ENCODE measurements at places on chromosomes 7 and 10.
A peak's percentile ranks its signal among the peaks of the same experiment; 100 is the strongest.

- DNase-seq, result no peak
Measured at GRCh38 chr7:65989694-65990080, 7.7 kb upstream of the GUSB start.

DNA sequence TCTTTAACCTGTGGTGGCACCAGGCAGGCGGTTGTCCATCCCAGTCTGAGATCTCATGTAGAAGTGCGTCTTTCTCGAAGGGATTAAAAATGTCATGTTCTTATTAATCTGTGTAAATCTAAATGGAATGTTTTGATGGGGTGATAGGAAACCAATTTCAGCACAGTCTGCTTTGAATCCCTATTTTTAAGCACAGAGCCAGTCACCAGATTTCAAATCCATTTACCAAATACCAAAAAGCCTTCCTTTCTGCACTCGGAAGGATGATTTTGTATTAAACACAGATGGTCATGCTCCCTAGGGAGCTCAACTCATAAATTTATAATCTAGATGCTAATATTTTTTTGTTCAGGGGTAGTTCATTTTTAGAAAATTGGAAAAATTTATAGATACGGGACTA lies 160.6 kb upstream of the AOAH start:
- DNase-seq, result no peak

DNA sequence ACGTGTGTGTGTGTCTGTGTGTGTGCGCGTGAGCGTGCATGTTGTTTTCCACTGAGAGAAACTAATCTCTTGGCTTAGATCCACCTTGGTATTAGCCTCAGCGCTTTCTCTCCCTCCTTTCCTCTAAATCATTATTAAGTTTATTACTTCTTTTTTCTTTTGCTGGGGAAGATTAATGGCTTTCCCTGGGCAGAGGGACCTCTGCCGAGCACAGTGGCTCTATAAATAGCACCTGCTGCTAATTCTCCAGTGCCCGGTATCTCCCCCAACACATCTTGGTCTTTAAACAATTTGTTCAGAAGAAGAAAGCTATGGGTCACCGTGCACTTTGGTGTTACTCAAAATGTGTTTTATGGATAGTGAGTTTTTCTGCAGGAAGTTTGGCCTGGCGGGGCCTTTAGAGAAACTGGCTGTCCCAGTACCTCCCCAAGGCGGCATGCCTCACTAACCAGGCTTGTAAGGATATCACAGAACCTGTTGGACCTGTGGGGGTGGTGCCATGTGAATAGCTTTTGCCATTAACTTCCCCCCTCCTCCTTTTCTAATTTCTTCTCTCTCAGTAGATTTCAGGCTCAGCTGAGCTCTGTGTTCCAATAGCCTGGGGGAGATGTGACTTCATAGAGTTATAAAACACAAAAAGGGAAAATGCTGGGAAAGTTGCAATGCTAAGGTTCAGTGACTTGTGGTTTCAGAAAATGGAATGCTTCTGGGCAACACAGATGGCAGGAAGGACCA lies 70.1 kb upstream of the RAB11FIP2 start:
- DNase-seq, result no peak

DNA sequence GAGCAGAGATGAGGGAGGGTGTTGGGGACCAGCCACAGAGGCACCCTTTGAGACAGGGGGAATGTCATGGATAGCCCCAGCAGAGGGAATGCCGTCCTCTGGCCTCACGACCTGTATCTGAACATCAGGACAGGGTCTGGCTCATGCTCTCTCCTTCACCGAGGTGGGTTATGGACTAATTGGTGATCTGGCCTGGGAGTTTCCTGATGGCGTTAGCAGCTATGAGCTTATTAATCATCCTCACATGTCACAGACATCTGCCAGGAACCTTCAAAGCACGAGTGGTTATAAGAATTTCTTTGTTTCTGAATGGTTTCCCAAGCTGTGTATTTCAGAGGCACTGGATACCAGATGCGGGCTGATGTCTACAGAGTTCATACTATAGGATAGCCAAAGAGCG lies 6.9 kb downstream of the CPA4 start:
- DNase-seq, result no peak

- DNase-seq, result peak; percentile 59
Measured at GRCh38 chr7:100132697-100133151, 6.0 kb downstream of the MBLAC1 start.

DNA sequence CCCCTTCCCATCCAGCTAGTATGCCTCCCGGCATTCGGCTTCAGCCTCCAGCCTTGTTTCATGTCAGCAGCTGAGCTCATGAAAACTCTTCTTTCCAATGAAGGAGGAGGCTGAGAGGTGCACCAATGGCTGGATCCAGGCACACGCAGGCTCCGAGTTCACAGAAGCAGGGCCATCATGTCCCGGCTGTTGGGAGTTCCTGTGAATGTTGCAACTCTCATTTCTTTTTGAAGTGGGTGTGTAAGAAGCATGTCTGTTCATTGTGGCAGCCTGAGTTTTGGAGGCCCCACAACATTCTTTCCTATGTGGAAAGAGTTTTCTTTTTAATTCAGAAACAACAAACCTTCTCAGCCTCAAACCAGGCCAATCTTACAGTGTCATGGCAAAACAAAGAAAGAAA lies 89.7 kb downstream of the PTPRE start:
- DNase-seq, result no peak

- no peak for DNase-seq
Measured at GRCh38 chr7:123979876-123980275, 53.0 kb downstream of the TMEM229A start.

DNA sequence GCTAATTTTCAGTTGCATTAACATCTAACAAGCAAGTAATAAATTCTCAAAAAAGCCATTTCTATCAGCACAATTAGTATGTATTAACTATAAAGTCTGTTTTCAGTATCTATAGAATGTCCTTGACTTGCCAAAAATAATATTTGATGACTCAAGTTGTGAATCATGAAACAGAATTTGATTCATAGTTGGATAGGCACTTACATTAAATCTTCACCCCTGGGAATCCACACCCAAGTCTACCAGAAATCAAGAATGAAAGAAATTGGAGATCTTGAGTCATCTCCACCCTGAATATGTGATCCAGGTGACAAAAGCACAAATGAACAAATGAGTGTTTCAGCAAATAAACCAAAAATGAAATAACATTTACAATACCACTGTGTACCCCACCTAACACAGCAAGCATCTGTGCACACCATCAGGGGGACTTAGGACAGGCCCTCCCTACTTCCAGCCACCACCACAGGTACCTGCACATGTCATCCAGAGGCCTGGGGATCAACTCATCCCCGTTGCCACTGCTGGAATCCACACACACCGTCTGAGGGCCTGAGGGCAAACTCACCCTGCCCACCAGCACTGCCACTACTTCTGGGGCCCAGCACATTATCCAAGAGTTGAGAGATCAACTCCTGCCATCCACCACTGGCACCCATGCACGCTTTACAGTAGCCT lies 160.1 kb downstream of the MTERF1 start:
- DNase-seq, result peak; percentile 47

DNA sequence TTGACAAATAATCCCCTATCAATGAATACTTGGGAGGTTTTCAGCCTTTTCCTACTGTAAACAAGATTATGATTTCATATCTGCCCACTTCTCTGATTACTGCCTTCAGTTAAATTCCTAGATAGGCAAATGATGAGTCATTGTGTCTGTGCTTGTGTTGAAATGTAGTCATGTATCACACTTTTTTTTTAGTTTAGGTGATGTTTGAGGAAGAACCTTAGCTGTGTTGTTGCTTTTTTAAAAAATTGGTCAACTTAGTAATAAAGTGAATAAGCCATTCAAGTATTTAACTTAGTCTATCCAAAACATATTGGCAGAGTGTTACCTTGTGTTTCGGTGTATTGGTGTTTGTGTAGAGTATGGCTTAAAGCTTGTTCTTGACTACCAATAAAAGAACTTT lies 60.0 kb downstream of the WAC start:
- no peak for DNase-seq

- DNase-seq, result no peak
Measured at GRCh38 chr7:35802102-35802466, 1.2 kb downstream of the SEPTIN7 start.

DNA sequence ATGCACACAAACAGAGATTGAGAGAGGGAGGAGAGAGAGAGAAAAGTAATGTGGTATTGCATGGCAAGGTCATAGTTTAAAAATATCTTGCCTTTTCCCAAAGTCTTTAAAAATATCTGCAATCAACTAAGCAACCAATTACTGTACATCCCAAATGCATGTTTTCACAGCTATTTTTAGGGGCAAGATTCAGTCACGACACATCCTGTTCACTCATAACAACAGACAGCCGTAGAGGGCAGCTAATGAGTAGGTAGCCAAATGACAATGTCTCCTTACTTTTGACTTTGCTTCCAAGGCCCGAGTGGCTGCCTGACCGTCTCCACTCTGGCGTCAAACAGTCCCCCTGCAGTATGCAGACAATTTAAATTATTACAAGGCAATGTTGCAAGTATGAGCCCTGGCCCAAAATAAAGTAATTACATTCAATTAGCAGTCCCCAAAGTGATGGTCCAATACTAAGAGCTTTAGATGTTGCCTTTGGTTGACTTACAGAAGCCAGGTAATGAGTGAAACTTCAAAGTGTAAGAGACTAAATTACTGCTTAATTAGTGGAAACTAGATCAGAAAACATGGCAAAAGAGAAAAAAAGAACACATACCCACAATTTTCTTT lies 162.9 kb downstream of the MBL2 start:
- DNase-seq, result no peak

- no peak for DNase-seq
Measured at GRCh38 chr7:65812281-65812680, 60.6 kb upstream of the VKORC1L1 start.

GRCh38 chr7:75798770-75799169 lies 14.8 kb downstream of the CCL24 start:
- DNase-seq, result no peak

DNA sequence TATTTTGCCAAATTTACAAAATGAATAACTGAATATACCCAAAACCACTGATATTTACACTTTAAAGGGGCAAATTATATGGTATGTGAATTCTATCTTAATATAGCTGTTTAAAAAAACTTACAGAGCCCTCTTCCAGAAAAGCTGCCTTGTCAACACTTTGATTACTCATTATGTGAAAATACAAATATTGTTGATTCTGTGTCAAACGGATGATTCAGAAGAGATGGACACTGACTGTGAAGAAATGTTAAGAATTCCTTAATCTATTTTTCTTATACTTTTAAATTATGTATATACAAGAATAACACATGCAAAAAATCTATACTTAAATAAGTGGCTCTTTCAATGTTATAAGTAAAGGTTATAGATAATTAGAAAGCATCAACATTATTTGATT lies 41.5 kb downstream of the SMURF1 start:
- DNase-seq, result no peak

- DNase-seq, result no peak
Measured at GRCh38 chr7:22992874-22993840, 20.8 kb downstream of the HYCC1 start.

GRCh38 chr7:44131173-44132029 lies 8.1 kb upstream of the POLD2 start:
- no peak for DNase-seq

GRCh38 chr10:68594405-68594804 lies 34.3 kb downstream of the TET1 start:
- DNase-seq, result no peak

- DNase-seq, result no peak
Measured at GRCh38 chr10:97086530-97086929, 99.2 kb downstream of the SLIT1 start.

- DNase-seq, result no peak
Measured at GRCh38 chr7:72337390-72338167, 74.6 kb downstream of the CALN1 start.

DNA sequence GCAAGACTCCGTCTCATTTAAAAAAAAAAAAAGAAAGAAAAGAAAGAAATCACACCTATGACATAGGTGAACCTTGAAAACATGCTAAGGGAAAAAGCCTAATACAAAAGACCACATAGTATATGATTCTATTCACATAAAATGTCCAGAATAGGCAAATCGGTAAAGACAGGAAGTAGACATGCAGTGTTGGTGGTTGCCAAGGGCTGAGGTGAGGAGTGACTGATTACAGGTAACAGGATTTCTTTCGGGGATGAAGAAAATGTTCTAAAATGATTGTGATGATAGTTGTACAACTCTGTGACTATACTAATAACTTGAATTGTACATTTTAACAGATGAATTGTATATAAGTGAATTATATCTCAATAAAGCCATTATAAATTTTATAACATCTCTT lies 3.3 kb downstream of the XPNPEP1 start:
- no peak for DNase-seq

- DNase-seq, result no peak
Measured at GRCh38 chr7:3154317-3154716, 110.7 kb upstream of the CARD11 start.

Measured in muscle of back (tissue), 13 donors.